ENCODE measurements at places on chromosomes 16 and 17. TPM values are rescaled to one million over a fixed set of nuclear protein-coding genes. Genes with fewer than 3 reads are reported as not detected.

Gene CPHXL2
- not detected for total RNA-seq

DNA sequence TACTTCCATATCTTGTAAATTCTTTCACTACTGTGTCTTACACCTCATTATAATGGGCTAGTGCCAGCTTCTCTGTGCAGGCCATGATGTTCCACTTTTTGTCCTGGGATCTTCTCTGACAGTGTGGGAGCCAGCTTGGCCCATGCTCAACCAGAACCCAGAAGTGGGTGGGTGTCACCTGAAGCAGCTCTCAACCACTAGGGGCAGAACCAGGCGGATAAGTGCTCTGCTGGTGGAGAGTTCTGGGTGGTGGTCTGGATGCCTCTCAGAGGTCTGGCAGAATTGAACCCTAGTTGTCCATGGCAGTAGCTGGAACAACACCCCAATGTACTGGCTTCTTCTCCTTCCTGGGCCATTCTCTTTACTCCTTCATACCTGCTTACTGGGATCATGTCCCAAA is 254.1 kb upstream of the N4BP1 start:
- no peak for DNase-seq
- no peak overlapping the region for H3K4me3 ChIP-seq
- no peaks in the 10 kb centered on the region for H3K36me3 ChIP-seq

DNA sequence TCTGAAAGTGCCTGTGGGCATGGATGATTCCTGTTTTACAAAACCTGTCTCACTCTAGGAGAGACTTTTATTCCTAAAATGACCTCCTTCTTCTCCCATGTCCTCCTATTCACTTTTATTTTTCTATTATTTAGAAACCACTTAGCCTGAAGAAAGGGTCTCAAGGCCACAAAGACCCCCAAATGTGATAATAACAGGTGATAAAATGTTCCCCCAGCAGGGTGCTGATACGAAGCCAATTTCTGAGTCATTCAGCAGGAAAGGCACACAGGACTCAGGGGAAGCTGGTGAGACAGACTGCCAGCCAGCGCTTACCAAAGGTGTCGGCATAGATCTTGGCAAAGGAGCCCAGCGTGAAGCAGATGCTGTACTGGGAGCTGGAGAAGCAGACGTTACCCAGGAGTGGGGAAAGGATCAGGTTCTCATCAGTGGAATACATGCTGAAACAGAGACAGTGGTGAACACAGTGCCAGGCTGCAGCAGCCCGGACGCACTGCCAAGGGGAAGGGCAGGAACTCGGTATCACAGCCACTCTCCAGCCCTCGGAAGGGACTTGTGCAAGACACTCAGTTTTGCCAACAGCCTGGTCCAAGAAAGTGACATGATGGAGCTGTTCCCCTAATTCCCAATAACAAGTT is 24.6 kb downstream of the HIGD1B start:
- peaks cover 43% of the 10 kb centered on the region for H3K36me3 ChIP-seq
- no peak for DNase-seq
- H3K4me3 ChIP-seq: no peak overlapping the region
- no peaks in the 10 kb centered on the region for H3K27me3 ChIP-seq
- no peak overlapping the region for H3K27ac ChIP-seq
- H3K4me1 ChIP-seq: no peaks in the 10 kb centered on the region

Gene RAMP2
- total RNA-seq: not detected

Gene PRSS36
- 1.3 TPM for total RNA-seq

Data from activated CD8-positive, alpha-beta T cell treated with anti-CD3 and anti-CD28 coated beads, Interleukin-2, amount 10 ng/mL, durations not matched to agents 7 days and 5 days (primary cell).